ENCODE measurements at places on chromosomes 12 and 14.

DNA sequence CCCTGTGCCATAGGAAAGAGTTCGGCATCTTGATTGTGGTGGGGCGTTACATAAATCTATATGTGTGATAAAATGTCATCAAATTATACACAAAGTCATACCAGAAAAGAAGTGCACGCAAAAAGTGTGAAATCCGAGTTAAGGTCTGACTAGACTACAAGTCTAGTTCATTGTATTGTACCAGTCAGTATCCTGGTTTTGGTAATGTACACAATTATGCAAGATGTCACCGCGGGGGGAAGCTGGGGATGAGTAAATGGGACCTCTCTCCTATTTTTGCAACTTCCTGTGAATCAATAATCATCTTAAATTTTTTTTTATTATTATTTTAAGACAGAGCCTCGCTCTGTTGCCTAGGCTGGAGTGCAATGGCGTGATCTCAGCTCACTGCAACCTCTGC is 43.2 kb upstream of the BCL11B start:
- DNase-seq: no peak

DNA sequence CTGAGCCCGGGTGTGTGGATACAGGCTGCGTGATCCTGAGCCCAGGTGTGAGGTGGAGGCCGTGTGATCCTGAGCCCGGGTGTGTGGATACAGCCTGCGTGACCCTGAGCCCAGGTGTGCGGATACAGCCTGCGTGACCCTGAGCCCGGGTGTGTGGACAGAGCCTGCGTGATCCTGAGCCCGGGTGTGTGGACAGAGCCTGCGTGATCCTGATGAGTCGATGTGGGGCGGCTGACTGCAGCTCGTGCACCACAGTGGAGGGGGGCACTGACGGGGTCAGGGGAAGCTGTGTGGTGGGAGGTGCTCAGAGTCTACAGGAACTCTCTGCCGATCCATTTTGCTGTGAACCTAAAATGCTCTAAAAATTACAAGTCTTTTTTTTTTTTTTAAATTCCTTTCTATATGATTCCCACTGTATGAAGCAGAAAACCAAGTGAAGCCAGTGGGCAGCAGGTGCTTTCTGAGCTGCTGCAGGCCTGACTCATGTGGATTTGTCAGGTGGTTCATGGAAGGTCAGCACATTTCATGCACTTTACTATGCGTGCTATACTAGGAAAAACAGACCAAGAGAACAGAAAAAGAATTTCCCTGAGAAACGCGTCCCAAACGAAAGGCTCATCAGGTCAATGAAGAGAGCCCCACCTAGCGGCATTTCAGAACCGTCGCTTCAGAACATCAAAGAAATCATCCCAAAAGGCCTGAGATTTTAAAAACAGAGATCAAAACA is 19.3 kb downstream of the BRF1 start:
- DNase-seq: no peak

- no peak for DNase-seq
Measured at GRCh38 chr14:24411443-24412389, 12.9 kb downstream of the NYNRIN start.

- DNase-seq: no peak
Measured at GRCh38 chr12:49928471-49928870, 22.1 kb upstream of the AQP2 start.

- no peak for DNase-seq
Measured at GRCh38 chr12:12349711-12350665, at the start of gene MANSC1. Gene MANSC1, minus strand, starts transcription at chr12:12350242. Its CDS starts 6,928 bp downstream, at chr12:12343314.

DNA sequence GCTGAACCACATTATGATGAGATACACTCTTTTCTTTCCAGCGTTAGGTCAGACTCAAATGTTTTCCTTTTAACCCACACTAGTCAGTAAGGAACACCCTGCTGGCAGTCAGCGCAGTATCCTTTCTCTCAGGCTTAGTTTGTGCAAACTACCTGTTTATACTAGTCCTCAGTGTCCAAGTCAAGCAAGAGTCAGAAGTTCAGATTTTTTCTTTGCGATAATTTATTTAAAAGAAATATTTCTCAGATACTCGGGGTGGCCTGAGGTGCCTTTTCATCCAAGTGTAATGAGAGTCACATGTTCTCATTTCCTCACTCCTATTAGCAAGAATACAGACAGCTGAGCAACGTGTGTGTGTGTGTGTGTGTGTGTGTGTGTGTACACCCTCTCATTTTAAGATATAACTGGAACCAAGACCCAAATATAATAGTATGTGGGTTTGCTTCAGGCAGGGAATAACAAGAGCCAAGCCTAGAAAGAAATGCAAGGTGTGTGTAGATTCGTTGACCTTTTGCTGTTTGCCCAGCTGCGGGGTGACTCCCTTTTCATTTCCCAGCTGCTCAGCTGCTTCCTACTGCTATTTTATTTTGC is 182.7 kb downstream of the KICS2 start:
- DNase-seq: no peak

DNA sequence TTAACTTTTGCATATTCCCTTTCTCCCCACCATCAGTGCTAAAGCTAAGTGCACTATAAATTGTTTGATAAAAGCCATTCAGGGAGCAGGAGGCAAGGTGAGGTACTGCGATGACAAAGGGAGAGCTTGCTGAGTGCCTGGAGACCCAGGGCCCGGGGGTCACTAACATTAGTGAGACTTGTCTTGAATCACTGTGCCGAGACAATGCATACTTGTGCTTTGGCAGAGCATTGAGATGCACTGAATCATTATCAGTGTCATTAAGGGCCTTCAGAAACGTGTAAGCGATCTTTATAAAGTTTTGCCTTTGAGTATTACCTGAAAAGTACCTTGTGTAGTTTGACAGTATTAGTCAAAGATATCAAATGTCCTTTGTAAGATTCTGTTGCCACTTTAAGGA is 447.5 kb downstream of the PCNX1 start:
- no peak for DNase-seq

GRCh38 chr14:73722581-73722980 is 8.4 kb upstream of the PNMA1 start:
- no peak for DNase-seq

- DNase-seq: no peak
Measured at GRCh38 chr12:121996050-121996944, 25.4 kb upstream of the BCL7A start.

DNA sequence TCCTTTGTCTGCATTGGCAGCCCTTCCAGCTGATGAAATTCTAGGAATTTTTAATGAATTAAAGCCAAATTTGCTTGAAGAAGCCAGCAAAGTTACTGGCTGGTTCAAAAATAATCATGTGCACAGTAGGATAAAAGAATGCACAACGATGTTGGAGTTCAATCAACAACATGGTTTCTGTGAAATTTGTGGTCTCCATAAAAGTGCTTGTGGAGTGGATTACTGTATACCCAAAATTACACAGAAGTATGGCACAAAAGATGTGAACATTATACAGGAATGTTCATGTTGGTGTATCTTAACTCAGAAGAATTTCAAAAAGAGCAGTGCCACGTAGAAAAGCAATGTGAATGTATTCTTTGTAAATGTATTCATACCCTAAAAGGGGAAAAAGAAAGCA is 105.0 kb upstream of the METAP2 start:
- no peak for DNase-seq

DNA sequence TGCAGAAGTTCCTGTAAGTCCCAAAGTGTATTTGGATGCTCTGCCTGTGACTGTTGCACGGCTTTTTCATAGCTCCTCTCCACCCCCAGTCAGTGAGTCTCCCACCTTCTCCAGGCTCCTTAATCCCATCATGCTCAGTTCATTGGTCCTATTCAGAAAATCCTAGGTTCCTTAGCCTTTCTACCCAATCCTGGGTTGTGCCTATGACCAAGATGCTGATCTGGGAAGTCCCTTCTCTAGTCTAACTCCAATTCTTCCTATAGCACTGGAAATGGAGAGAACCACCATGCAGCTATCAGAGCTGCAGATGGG is 7.7 kb downstream of the CISTR start:
- DNase-seq: no peak

- DNase-seq: no peak
Measured at GRCh38 chr12:94819011-94819410, 168.7 kb upstream of the TMCC3 start.

GRCh38 chr12:79250186-79250585 is 385.6 kb downstream of the SYT1 start:
- DNase-seq: no peak

GRCh38 chr12:52892207-52892852 is 12.5 kb downstream of the KRT8 start:
- DNase-seq: no peak

DNA sequence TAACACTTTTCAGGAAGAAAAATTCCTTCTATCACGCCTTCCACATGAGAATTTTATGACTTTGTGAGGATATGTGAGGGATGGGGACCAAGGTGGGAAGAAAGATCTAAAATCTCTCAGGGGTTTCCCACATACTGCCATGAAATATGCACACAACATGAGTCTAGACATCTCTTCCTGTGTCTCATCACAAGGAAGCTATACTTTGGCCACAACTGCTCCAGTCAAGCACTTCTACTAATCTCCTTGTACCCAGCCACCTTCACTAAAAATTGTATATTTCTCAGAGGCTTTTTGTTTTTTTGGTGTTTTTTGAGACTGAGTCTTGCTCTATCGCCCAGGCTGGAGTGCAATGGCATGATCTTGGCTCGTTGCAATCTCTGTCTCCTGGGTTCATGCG is 3.2 kb downstream of the OSBPL8 start:
- DNase-seq: no peak

DNA sequence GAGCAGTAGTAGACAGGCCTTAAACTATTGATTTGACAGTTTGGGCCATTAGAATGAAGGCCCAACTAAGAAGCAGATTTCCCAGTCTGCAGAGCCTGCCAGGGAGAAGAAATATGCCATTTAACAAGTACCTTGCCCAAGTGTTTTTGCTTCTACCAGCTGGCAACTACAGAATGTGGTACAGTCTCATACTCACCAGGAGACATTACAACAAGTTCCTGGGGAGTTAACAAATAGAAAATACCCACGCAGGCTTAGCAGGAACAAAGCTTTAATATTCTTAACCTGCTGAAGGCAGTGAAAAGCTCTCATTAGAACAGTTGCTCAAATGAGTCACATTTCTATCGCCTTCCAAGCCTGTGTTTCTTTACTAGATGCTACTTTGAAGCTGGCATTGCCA is 241.0 kb downstream of the TMEM117 start:
- DNase-seq: no peak

DNA sequence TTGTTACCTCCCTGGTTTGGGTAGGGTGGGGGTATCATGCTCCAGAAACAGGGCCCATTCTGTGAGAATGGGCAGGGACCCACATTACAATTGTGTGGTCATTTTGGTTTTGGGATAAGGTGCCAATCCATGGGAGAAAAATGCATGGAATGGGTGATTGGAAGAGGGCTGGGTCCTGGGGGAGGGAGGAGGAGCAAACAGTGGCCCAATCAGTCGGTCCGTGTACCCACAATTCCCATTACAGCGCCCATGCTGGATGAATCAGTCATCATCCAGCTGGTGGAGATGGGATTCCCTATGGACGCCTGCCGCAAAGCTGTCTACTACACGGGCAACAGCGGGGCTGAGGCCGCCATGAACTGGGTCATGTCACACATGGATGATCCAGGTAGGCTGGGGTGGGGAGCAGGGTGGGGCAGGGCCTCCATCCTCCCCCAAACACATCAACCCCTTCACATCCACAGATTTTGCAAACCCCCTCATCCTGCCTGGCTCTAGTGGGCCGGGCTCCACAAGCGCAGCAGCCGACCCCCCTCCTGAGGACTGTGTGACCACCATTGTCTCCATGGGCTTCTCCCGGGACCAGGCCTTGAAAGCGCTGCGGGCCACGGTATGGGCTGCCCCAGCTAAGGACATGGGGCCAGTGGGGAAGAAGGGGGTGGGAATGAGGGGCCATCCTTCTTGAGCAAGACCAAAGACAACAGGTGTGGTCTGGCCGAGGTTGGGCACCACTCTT is 3.6 kb upstream of the TPI1 start:
- no peak for DNase-seq

- DNase-seq: no peak
Measured at GRCh38 chr12:10372559-10372958, 17.3 kb downstream of the KLRK1 start.

DNA sequence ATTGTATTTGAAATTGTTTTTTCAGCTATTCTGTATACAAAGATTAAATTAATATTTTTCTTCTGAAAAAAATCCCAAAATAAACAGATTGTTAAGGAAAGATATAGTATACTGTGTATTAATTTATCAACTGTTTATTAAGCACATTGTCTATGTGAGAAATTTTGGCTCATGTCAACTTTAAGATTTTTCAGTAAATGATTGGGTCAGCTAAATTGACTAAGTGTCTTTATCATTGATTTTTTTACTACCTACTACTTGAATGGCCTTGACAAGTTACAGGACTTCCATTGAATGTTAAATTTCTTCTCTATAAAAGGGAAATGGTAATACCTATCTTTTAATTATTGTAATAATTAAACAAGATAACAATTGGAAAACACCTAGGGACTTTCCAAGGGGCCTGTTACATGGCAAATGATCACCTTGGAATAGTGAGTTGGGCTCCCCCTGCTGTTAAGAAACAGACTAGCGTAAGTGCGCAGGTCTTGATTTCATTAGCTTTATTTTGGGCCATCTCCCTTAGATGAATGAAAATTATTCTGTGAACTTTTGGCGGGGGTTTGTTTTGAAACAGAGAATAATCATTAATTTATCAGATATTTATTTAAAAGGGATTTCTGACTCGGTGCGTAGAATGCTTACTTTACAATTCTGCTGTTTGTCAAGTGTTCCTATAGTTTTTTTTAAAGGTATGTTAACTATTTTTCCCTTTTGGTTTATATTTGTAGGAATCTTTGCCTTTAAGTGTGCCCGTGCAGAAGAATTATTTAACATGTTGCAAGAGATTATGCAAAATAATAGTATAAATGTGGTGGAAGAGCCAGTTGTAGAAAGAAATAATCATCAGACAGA is 14.5 kb upstream of the CCT2 start:
- DNase-seq: no peak

DNA sequence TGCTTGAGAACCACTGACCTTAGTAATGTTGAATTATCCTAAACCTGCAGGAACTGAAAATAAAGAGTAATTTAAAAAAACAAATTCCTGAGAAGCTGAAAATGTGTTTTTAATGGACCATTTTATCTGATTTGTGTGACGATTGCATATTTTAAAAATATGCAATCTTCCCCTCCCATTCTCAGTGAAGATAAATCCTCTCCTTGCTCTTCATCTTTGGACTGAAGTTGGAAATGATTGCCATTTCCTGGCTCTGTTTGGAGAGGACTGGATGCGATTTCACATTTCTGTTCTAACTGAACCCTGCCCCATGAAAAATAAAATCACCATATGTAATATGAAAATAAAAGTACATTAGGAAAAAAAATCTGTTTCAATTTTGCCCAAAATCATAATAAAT is 216.3 kb downstream of the SLC6A15 start:
- DNase-seq: no peak

All from cortex of kidney (tissue), 1 donor.